ENCODE measurements at places on chromosomes 12 and 14.

DNA sequence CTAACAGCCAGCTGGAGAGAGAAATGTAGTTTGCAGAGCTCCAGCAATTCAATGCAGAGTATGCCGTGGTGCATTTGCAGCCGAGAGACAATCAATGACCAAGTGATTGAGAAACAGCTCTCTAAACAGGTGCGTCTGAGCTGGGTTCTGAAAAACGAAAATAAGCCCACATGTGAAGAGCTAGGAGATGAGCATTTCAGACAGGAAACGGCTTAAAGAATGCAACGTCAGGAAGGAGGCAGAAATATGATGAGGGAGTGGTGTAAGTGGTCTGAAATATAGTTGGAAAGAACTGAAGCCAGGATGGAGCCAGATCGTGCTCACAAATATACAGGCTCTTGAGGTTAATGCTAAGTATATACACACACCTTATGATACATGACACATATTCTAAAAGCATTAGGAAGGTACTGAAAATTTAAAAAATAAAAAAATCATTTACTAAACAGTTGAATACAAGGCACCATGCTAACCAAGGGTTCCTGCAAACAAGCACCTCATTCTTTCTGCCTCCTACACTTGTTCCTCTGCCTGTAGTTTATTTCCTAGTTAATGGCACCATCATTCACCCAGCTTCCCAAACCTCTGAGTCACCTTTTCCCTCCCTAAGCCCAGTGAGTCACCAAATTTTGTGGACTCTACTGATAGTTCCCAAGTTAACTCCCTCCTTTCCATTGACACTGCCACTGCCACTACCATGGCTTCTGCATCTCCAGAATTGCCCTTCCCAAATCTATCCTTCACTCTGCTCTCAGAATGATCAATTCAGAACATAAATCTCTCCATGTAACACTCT lies 2.3 kb upstream of the GARIN2 start:
- DNase-seq: peak; percentile 40

GRCh38 chr14:64628940-64629408 lies 75.2 kb upstream of the PLEKHG3 start:
- DNase-seq: peak; percentile 79

DNA sequence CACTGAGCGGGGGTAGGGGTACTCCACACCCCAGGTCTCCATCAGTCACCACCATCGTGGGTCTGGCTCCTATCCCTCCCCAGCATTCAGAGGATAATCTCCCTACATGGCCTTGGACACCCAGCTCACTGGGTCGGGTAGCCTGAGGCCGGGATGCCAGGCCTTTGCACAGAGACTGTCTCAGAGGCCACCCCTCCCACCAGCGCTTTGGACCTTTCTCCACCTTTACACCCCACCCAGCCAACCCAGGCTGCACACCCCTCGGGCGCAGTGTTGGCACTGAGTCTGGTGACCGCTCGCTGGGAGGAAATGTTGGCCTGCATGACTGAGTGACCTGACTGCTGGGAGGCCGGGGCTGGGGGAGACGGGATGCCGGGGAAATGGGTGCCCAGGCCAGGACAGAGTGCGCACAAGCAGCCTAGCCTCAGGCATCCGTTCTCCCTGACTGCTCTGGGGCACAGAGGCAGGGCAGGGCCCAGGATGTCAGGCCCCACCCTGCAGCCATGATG lies 10.6 kb upstream of the LBHD2 start:
- DNase-seq: no peak

DNA sequence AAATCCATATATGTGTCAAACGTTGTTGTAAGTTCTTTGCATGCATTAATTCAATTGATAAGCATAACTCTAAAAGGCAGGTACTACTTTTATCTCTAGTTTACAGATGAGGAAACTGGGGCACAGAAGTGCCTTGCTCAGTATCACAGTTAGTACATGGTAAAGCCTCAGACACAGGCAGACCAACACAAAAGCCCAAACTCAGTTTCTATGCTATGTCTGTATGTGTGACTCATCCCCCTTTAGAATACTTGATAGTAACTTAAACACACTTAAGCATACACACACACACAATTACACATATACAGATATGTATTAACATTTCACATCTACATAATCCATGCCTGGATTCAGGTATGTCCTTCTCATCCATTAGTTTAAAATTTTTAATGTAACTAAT lies 88.0 kb downstream of the EPS8 start:
- DNase-seq: no peak

DNA sequence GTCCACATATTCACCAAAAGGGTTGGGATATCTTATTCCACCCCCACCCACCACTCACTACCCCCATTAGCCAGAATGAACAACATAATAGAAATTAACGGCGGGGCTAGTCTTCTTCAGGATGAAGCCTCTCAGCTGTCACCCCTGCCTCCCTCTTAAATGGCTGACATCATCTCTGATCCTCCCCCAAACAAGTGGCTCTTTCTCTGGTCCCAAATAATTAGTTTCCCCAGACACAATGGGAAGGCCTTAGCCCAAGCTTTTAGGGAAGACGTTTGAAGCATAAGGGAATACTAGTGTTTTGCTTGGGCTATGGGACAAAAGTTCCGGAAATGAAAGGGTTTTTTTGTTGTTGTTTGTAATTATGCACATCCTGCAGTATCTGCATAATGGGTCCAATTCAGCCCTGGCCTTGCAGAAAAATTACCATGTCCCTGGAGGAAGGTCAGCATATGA lies 13.8 kb downstream of the STON2 start:
- DNase-seq: no peak

DNA sequence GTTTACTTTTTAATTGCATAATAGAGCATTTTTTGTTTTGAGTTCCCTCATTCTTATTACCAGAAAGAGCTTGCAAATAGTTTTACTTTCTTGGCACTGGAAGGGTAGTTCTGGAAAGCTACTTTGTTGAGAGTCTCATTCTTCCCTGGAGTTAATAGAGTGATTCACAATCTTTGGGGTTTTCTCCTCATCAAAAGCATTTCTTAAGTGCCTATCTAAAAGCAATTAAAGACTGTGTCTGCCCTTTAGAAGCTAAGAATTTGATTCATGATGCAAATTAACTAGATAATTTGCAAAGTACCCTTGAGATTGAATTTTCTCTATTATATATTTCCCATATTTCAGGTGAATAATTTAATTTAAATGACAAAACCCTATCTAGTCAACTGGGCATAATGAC lies 8.1 kb upstream of the BMAL2 start:
- no peak for DNase-seq

DNA sequence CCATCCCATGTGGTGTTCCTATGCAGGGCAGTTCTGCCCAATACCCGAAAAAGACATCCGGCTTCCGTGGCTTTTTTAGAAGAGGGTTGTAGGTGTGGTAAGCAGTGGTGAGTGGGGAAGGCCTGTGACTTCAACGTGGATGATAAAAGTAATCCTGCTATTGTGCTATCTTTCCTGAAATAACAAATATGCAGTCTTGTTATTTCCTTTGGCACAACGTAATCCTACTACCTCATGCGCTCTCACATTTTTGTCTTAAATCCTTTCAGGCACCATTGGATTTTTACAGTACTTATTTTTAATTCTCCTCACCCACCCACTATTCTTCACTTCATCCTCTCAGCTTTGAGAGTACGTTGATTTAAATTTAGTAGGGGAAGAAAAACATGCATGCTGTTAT lies 96.8 kb downstream of the IPO8 start:
- DNase-seq: no peak

DNA sequence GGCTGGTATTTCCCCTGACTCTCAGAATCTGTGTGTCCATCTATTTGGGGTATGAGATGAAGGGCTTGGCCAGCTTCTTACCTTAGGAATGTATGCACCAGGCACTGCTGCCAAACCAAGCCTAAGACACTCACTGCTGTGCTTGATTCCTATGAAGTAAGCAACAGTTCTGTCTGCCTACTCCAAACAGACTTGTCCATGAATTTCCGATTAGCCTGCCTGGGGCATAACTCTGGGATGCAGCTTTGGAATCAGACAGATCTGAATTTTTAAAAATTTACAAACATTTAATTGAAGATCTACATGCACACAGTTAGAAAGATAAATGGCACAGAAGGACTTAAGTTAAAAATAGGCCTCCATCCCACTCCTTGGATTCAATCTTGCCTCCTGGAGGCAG lies 59.5 kb upstream of the JDP2 start:
- DNase-seq: no peak
